ENCODE measurements at places on chromosomes 12 and 14. TPM values are rescaled to one million over a fixed set of nuclear protein-coding genes. Genes with fewer than 3 reads are reported as not detected.
A peak's percentile ranks its signal among the peaks of the same experiment; 100 is the strongest.

DNA sequence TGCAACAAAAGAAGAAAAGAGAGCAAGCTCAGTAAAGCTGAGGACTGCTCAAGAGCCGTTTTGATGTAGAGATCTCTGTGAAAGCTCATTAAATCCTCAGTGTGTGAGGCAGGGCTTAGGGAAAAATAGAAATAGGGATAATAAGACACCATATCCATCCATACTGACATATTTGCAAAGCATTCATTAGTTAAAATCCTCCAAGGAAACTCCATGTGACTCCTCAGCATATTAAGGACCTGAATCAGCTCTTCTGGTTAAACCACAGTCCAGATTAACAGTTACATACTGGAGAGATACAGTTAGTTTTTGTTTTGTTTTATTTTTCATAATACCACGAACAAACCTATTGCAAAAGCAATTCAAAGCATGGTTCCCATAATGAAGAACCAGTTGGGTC lies 288.2 kb downstream of the PAWR start:
- DNase-seq = no peak

GRCh38 chr12:89621521-89621920 lies 87.1 kb downstream of the ATP2B1 start:
- no peak for DNase-seq

- DNase-seq = no peak
These were observed 11.9 kb downstream of the CFAP54 start for GRCh38 chr12:96501133-96501761.

DNA sequence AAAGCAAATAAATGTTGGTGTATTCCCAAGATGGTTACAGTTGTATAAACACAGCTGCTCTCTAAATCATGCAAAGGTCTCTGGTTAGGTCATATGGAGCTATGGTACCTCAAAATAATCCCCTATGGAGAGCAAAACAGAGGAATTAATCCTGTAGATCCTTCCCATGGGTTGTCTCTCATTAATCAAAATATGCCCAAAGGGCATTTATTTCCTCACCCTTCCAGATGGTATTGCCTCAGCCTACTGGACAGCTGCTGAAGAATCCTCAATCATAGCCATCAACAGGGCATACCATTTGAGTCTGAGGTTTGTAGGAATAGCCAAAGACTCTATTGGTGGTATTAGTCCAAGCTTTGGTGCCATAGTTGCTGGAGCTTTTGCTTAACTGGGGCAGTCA lies 360.9 kb downstream of the RPL10L start:
- no peak for DNase-seq

DNA sequence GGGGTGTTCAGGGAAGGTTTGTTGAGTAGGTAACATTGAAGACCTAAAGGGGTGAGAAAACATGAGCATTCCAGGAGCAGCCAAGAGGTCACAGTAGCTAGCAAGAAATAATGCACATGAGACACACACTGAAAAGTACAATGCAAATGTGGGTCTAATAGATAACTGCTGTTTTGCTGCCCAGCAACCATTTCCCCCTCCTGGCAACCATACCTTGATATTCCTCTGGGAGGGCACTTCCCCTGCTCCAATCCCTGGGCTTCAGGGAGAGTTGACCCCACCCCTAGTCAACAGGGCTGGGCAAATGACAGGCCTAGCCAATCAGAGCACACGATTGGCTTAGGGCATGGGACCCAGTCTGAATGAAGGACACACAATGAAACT lies 8.5 kb upstream of the ACTN1 start:
- no peak for DNase-seq

- DNase-seq = no peak
These were observed 132.8 kb upstream of the HIF1A start for GRCh38 chr14:61562321-61563161.

- DNase-seq = no peak
These were observed 50.5 kb downstream of the PLEKHA5 start for GRCh38 chr12:19179986-19180385.

GRCh38 chr12:104604995-104605675 lies 148.4 kb downstream of the CHST11 start:
- peak; percentile 56 for DNase-seq

YAF2 gene
- total RNA-seq = 75.8 TPM

SERPINA12 gene
- total RNA-seq = not detected

DNA sequence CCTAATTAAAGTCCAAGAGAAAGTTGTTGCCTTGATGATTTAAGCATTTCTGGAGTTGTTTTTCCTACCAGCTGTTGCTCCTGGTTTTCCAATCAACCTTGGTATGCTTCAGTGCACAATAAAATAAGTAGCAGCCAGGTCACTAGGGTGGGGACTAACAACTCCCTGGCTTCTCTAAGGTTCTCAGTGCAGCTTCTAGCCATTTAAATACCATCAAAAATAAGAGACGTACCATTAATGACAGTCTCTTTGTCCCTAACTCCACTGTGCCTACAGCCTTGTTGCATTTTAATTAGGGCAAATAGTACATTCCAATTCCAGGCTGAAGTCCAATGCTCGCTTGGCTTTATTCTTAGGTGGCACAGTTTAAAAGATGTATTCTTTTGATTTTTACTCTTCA lies 11.8 kb downstream of the STON2 start:
- no peak for DNase-seq

GRCh38 chr12:9039397-9039977 lies 50.1 kb downstream of the KLRG1 start:
- no peak for DNase-seq

SERPINA10 gene
- not detected for total RNA-seq

DNA sequence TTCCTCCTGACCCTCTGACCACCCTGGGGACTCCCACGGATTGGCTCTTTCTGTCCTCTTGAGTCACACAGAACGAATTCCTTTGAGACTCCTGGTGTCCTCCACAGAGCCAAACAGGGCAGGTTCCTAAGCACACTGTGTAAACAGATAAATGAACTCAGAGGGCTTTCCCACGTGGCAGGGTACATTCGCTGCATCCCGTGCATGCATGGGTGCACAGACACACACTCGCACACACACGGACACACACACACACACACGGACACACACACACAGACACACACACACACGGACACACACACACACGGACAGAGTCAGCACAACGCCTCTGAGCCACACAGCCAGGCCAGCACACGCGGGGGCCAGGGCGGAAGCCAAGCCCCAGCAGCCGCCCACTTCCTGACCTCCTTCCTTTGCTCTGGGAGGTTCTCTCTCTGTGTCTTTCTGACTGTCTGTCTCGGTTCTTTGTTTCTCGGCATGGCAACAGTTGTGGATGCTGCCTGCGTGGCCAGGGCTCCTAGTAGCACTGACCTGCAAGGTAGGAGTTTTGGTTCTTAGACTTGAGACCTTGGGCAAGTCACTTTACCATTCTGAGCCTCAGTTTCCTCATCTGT lies 706 bp downstream of the CRACR2A start:
- peak; percentile 73 for DNase-seq

DNA sequence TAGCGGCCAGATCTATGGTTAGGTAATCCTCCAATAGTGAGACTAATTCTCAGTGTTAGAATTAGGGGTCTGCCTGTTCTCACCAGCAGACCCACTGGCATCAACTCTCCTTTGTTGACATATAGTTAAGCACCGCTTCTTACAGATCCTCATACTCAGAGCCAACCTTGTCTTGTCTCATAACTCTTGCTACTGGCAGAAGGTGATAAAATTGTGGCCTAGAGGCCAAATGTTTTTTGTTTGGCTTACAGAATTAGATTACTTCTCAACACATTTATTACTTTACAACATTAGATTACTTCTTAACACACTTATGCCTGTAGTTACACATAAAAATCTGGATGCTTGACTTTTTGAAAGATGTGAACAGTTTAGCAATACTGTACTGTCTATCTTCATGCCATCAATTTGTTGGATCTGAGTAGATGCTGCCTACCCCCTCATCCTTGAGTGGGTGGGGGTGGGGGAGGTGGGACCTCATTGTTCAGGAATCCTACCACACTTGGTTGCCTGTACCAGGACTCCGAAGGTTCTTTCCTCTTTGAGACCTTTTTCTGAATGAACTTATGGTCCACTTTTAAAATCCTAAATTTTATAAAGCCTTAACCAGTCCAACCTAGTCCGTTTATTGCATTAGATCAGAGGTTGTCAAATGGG lies 7.0 kb downstream of the MTHFD1 start:
- no peak for DNase-seq

- DNase-seq = no peak
These were observed 75.8 kb downstream of the C12orf50 start for GRCh38 chr12:87953256-87953860.

DDX54 gene
- total RNA-seq = 33.6 TPM

MAGOHB gene
- 14.0 TPM for total RNA-seq

DNA sequence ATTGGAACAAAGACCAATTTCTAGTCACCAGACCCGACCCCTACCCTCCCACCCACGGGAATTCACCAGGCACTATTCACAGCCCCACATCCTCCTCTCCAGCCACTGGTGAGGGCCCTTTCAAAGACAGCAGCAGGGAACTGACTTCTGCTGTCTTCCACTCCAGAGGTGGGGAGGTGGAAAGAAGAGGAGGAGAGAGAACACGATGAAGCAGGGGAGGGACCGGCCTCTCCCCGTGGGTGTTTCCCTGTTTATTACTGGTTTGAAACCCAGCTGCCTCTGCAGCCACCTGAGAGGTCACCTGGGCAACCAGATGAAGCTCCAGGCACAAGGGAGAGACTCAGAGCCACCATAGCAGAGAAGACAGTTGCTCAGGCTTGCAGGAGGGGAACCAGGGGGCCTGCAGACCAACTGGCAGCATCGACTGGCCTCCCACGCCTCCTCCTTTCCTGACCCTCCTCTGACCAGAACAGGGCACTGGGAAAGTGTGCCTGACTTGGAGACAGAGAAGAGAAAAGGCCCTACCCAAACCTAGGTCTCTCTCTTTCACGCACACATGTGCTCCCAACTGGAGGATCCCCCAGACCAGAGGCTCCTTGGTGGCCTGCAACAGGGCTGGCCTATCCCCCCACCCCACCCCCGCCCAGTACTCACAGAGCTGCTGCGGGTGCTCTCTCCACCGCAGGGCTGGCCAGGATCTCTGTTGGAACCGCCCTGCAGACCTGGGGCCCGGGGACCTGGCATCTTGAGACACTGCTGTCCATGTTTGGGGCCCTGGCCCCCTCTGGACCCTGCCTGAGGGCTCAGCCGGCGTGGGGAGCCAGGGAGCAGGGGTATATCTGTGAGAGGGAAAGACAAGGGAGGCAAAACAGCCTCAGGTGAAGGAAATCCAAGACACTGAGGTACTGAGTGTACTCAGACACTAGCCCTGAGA lies 22.8 kb downstream of the ANO2 start:
- DNase-seq = no peak

GRCh38 chr12:31599053-31599452 lies 8.1 kb upstream of the DENND5B start:
- no peak for DNase-seq
